H1 (cell line): ENCODE measurements at places on chromosomes 6 and 20. TPM values are rescaled to one million over a fixed set of nuclear protein-coding genes. Genes with fewer than 3 reads are reported as not detected.

DNA sequence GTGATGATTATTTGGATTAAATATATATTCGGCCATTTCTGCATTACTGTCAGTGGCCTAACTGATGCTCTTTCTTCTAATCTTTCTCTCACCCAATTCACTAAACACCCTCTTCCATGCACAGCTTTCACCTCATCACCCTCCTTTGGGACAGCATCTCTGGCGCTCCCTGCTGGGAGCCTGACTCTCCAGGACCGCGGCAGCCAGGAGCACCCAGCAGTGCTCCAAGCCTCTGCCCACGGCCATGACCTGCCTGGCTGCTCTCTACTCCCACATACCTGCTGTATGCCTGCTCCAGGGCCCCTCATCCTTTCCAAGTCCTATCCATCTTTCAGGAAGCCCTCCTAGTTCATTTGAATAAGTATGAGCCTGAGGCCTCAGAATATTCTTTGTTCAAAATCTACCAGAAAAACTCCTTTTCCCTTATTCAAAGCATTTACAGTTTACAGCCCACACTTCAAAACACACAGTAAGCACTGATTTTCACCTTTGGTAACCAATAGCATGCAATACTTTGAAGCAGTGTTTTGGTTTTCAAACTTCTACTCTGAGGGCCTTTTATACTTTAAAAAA is 15.2 kb downstream of the CTCFL start:
- peaks cover 2% of the 10 kb centered on the region for H3K4me1 ChIP-seq
- no peak overlapping the region for H3K27ac ChIP-seq
- H3K4me3 ChIP-seq: no peak overlapping the region
- no peaks in the 10 kb centered on the region for H3K36me3 ChIP-seq

DNA sequence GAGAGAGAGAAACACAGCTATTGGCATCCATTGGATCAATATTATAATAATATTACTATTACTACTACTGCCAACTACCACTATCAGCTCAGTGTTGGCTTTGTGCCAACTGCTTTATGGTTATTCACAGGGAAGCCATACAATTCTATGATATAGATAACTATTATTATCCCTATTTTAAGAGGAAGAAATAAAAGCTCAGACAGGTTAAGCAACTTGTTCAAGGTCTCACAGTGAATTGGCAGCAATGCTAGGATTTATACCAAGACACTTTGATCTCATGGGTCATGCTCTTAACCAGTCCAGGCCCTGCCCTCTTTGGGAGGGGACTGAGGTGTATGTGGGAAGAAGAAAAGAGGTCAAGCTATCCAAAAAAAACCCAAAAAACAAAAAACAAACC is 82.0 kb upstream of the TRAF3IP2 start:
- DNase-seq: no peak
- no peak overlapping the region for H3K27ac ChIP-seq
- peaks cover 11% of the 10 kb centered on the region; the same call in 1 of the 2 replicates for H3K36me3 ChIP-seq
- H3K4me3 ChIP-seq: no peak overlapping the region

DNA sequence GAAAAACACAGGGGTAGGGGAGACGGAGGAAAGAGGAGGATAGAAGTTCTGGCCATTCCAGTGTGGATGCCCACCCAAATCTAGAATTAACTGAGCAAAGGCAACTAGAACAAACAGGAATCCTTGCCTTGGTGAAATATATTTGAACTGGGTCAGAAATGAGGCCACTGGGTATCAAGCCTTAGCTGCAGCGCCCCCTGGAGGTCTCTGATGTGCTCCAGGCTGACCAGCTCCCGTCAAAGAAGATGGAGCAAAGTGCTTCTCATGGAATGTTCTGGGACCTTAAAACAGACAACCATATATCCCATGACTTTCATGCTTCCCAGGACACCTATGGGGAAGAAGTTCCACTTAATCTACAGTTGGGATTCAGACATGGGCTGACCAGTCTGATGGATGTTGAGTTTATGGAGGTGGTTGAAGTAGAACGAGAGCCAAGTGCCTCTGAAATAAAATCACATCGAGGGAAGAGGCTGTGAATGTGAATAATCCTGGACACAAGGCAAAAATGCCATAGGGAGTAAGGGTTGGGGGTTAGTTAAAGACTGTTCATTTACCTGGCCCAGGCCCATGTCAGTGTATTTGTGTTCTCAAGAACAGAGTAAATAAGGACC is 50.4 kb downstream of the HLA-DPB1 start:
- no peak overlapping the region for H3K4me3 ChIP-seq
- H3K4me1 ChIP-seq: no peaks in the 10 kb centered on the region
- no peak for DNase-seq
- no peak overlapping the region for H3K27ac ChIP-seq
- peaks cover 26% of the 10 kb centered on the region for H3K36me3 ChIP-seq
- no peaks in the 10 kb centered on the region for H3K27me3 ChIP-seq

GRCh38 chr6:150971219-150971618 is 105.7 kb downstream of the MTHFD1L start:
- DNase-seq: no peak
- H3K27ac ChIP-seq: no peak overlapping the region
- peaks cover 32% of the 10 kb centered on the region for H3K36me3 ChIP-seq
- no peaks in the 10 kb centered on the region for H3K4me1 ChIP-seq

DNA sequence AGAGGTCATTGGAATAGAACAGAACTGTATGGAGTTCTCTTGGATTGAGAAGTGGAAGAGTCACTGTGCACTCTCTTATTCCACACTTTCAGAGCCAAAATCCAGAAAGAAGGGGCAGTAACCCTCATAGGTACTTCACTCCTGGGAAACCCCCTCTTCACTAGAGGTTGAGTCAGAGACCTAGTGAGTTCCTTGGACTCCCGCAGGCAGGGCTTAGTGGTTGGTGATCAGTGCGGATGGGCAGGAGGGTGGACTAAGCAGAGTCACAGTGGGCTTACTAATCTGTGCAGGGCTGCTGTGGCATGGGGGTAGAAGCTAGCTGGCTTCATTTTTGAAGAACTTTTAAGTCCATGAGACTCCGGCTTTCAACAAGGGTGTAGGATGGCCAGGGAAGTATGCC is 95.0 kb upstream of the MLN start:
- no peak overlapping the region for H3K4me3 ChIP-seq
- no peak overlapping the region for H3K27ac ChIP-seq
- no peaks in the 10 kb centered on the region for H3K27me3 ChIP-seq

Gene PRPH2
- polyA plus RNA-seq: 0.23 and 0.33 TPM in 2 replicates

Gene SLC12A5
- polyA plus RNA-seq: 1.9 and 2.8 TPM in 2 replicates

Gene RAB32
- polyA plus RNA-seq: 2.0 and 3.9 TPM in 2 replicates

Gene SMLR1
- not detected in 2 replicates for polyA plus RNA-seq
